ENCODE measurements at places on chromosomes 7 and 10.
A peak's percentile ranks its signal among the peaks of the same experiment; 100 is the strongest.

GRCh38 chr7:157737151-157738065, 400.6 kb downstream of the DNAJB6 start:
- no peak for DNase-seq

DNA sequence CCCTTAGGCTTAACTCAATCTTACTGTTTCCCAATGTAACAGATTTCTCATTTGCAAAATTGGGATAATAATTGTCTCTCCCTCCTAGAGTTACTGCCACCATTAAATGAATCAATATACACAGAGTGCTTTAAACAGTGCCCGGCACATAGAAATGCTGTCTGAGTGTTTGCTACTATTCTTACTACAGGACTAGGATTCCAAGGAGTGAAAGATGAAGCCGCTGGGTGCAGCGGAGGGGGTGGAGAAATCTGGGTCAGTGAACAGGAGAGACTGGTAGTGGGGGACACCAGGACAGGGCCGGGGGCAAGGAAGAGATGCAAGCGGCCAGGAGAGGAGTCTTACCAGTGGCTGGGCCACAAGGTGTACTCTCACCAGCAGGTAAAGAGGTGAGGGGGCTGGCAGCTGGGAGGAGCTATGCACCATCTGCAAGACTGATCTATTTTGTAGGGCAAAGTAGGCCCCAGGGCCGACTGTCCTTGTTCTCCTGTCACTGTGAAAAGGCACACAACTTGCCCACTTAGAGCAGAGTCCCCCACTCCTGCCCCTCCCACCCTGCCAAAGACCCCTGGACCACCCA, 18.5 kb upstream of the PRRT4 start:
- no peak for DNase-seq

- no peak for DNase-seq
Observed at GRCh38 chr10:121860810-121861209, 67.0 kb downstream of the ATE1 start.

GRCh38 chr10:102814873-102815661, 22.1 kb downstream of the CYP17A1 start:
- peak; percentile 92 for DNase-seq

GRCh38 chr7:104976966-104977636, 36.9 kb upstream of the KMT2E start:
- no peak for DNase-seq

- DNase-seq, result no peak
Observed at GRCh38 chr10:10644676-10645385, 372.8 kb upstream of the CELF2 start.

DNA sequence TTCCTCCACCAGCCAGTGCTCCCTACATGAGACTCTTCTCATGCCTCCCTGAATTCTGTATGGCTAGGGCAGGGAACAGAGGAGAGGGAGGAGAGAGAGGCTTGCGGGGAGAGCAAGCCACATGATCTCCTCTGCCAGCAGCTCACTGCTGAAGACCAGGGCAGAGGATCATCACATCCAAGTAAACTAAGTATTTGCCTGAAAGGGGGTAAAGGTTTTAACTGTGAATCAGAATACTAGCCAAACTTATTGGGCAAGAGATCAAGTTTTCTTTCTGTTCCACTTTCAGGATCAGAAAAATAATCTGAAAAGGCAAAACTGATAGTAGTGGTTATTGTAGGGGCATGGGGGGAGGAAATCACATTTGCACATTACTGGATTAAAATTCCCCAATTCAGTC, 17.8 kb upstream of the ERCC6 start:
- DNase-seq, result no peak

- no peak for DNase-seq
Observed at GRCh38 chr7:70789481-70790214, 342.3 kb upstream of the GALNT17 start.

GRCh38 chr7:7675686-7676085, 35.1 kb downstream of the UMAD1 start:
- no peak for DNase-seq

DNA sequence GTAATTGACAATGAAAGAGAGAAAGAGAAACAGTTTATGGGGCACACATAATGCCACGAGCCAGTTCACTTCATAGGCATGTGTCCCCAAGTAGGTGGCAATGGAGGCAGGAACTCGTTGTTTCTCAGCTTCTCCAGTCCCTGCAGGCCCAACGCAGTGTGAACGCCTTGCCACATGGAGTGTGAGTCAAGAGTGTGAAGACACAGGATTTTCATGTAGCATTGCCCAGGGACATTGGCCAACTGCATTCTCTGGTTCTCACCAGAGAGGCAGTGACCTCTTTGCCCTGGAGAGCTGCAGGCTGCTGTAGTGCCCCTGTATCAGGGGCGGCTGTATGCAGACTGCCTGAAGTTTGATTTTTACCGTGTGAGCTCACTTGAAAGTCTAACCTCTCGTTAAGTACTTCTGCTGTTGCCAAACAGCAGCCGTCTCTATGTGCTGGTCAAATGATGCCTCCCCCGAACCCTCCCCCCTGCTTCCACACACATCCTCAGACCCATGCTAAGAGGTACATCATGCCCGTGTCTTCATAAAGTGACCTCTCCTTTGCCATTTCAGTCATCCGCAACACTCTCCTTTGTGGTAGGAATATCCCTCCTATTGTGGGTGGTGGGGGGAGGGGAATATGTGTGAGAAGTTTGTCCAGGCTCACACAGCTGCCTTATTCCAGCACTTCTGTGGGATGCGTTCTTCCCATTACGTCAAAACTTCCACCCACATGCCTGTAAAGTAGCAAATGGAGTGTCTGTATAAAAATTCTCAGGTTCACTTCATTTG, 12.7 kb downstream of the LRRC18 start:
- no peak for DNase-seq

GRCh38 chr10:120572307-120572706, 115.3 kb downstream of the PLPP4 start:
- no peak for DNase-seq

DNA sequence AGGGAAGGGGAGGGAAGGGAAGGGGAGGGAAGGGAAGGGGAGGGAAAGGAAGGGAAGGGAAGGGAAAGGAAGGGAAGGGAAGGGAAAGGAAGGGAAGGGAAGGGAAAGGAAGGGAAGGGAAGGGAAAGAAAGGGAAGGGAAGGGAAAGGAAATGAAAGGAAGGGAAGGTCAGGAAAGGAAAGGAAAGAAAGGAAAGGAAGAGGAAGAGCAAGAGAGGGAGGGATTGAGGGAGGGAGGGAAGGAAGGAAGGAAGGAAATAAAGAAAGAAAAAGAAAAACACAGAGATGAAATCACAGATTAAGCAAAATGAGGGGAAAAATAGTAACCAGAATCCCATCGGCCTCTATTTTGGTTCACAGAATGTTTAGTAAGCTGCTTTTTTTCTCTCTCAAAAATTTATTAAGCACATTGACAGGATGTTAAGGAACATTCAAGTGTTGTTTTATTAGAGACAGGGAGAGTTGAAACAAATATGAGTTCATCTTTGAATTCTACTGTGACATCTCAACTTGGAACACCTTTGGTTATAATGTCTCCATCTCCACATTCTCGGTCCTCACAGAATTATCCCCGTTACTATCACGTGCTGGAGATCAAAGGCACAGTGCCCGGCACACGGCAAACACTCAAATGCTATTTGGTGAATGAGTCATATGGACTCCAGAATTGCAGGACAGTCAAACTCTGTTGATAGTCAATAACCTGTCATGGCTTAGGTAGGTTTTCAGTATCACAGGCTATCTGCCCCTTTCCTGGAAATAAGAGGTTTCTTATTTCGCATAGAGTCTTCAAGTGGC, 52.4 kb downstream of the ABCB1 start:
- DNase-seq, result no peak

DNA sequence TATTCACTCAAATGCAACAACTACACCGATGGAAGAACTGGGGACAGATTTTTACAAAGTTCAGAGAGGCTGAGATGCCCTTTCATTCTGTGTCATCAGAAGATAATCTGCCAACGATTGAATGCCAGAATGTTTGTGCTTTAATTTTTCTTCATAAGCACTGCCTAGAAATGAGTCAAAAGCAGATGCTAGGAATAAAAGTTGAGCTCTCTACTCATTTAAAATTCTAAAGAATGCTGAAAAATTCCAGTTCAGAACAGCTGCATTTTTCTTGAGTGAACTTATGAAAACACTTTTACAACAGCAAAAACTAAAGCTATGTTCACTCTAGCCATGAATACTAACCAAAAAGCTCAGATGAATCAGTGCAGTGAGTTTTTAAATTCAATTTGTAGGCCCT, 22.3 kb upstream of the FAM133B start:
- no peak for DNase-seq

DNA sequence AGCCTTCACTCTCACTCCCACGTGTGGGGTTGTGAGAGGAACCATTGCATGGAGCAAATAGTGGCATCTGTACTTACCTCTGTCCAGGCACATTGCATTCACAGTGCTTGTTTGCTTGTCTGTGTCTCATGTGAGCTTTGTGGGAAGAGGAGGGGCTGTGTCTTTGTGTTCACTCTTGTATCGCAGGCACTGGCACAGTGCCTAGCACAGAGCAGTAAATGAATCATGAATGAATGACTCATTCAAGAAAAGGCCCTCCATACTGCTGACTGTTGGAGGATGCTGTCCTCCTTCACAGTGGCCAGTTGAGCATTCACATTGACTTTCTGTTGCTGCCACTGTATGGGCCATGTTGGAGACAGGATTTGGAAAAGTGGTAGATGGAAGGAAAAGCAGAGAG, 125.3 kb downstream of the SORCS3 start:
- no peak for DNase-seq

GRCh38 chr10:4687397-4687796, 138.6 kb upstream of the AKR1E2 start:
- DNase-seq, result no peak

GRCh38 chr10:32160864-32161263, 104.6 kb upstream of the KIF5B start:
- DNase-seq, result no peak

- no peak for DNase-seq
Observed at GRCh38 chr10:124522131-124522932, 60.7 kb downstream of the LHPP start.

- no peak for DNase-seq
Observed at GRCh38 chr7:2613931-2614600, 17.7 kb upstream of the TTYH3 start.

GRCh38 chr10:100628061-100628460, 92.3 kb downstream of the HIF1AN start:
- DNase-seq, result no peak
